ENCODE measurements at places on chromosomes 6 and 20.
A peak's percentile ranks its signal among the peaks of the same experiment; 100 is the strongest.

- DNase-seq, result peak; percentile 17
These were observed 4.0 kb downstream of the MAP3K5 start for GRCh38 chr6:136788069-136788902.

- no peak for DNase-seq
These were observed 45.3 kb downstream of the SLC2A12 start for GRCh38 chr6:134007077-134007476.

DNA sequence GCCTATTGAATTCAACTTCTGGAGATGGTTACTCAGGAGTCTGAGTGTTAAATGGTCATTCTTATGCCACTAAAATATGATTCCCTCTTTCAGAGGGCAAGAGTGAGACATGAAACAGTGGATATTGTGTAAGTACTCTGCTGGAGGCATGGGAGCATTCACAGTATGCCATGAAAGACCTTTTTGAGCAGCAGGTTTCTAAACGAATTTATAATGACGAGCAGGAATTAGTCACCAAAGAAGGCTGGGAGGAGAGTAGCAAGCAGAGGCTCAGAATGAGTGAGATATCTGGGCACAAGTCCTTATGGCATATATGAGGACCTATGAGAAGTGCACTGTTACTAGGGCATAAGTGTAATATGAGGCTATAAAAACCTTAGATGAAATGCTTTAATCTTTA is 10.9 kb upstream of the MYB start:
- DNase-seq, result peak; percentile 44

DNA sequence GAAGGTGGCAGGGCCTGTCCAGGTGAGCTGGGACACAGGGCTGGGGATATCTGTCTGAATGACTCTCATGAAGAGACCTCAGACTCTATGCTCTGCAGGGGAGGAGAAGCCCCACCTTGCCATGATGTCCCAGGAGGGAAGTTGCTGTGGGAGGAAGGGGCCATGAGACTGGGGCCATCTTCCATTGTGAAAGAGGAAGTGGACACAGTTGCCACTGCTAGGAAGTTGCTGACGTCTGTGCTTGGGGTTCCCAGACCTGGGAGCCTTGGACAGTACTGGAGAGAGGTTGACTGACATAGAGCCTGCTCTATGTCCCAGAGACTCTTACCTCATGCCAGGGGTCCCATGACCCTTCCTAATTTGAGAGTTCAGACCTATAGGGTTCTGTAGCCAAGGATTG is 24.5 kb downstream of the SIRPB1 start:
- no peak for DNase-seq

- DNase-seq, result no peak
These were observed 24.9 kb downstream of the CHRNA4 start for GRCh38 chr20:63336232-63336752.

DNA sequence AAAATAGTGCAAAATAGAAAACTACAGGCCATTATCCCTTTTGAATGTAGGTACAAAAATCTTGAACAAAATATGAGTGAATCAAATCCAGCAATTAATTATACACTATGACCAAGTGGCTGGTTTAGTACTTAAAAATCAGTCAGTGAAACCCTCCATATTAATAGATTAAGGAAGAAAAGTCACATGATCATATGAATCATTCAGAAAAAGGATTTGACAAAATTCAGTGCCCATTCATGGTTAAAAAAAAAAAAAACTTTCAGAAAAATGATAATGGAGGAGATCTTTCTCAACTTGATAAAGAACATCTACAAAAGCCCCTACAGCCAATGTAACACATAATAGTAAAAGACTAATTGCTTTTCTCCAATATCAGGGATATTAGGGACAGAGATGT is 75.0 kb downstream of the FAM120B start:
- DNase-seq, result no peak

DNA sequence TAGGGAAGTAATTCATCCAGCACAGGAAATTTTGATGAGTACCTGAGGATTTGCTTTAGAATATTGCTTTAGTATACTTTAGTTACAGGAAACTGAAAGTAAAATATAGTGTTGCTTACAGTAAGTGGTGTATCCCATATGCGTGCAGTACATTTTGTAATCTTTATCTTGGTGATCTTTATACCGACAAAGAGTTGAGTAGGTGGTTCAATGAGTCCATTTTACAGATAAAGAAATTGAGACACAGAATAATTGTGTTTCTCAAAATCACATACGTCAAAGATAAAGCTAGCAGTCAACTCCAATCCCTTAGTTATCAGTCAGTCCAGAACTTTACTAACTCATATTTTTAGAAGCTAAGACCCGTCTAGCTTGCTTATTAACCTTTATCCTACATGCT is 65.8 kb upstream of the E2F3 start:
- no peak for DNase-seq

- peak; percentile 11 for DNase-seq
These were observed 50.5 kb upstream of the ENPP5 start for GRCh38 chr6:46221222-46221793.

- no peak for DNase-seq
These were observed 67.5 kb downstream of the TBC1D7 start for GRCh38 chr6:13260831-13261230.

DNA sequence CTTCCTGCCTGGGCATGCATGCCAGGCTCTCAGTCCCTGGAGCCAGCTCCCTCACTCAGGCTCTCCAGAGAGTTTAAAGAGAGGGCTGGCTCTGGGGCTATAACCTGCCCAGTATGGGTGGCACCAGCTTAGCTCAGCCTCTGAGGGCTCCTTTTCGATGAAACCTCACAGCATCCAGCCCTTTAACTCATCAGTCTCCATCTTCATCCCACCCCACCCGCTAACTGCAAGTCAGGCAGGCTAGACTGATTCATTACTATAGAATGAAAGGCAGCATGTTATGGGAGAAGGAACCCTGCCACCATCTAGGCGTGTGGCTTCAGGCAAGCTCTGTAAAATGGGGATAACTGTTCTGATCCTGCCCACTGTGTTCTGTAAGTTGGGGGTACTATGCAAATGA is 53.5 kb downstream of the RAB44 start:
- no peak for DNase-seq

GRCh38 chr20:17884307-17885003 is 84.1 kb downstream of the SNX5 start:
- no peak for DNase-seq

Data from activated CD4-positive, alpha-beta T cell treated with anti-CD3 and anti-CD28 coated beads for 36 hours (primary cell).